ENCODE measurements at places on chromosomes 13 and 19. TPM values are rescaled to one million over a fixed set of nuclear protein-coding genes. Genes with fewer than 3 reads are reported as not detected.

- H3K4me1 ChIP-seq = peaks cover 10% of the 10 kb centered on the region
Observed at GRCh38 chr13:57311009-57311586, 144.1 kb downstream of the PRR20E start.

DNA sequence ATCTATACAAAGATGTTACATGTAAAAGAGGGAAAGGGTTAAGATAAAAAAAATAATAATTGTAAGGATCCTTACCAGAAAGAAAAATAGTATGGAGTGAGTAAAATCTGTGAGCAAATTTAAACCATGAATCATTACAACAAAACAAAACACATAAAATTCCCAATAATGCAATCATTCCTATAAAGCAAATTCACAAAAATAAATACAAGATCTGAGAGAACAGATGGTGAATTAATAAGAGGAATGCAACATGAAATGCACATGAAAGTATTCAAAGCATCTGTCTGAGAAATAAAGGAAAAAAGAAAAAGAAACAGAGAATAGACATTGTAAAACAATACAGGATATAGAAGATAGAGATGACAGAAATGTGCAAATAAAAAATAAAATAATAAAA lies 681.5 kb upstream of the KLHL1 start:
- no peak overlapping the region for H3K4me3 ChIP-seq
- no peaks in the 10 kb centered on the region for H3K4me1 ChIP-seq
- no peaks in the 10 kb centered on the region for H3K27me3 ChIP-seq
- no peak for DNase-seq

DNA sequence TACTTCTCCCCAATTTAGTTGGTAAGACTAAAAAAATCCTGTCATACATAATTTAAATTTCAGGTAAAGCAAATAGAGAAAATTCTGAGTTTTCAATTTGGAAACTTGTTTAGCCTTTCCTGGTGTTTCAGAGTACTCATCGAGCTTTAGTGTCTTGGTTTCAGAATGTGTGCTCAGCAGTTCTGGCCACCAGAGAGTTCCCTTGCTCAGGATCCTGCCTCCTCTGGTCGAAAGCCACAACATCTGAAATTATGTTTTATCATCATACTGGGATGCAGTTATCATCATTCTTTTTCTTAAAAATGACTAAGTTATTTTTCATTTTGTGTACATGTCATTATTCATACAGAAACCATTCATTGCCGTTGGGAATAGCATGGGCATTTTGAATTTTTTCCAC lies 263.2 kb upstream of the SPRY2 start:
- H3K4me3 ChIP-seq = no peak overlapping the region
- no peaks in the 10 kb centered on the region for H3K36me3 ChIP-seq
- peaks cover 12% of the 10 kb centered on the region for H3K4me1 ChIP-seq
- H3K27me3 ChIP-seq = no peaks in the 10 kb centered on the region

DNA sequence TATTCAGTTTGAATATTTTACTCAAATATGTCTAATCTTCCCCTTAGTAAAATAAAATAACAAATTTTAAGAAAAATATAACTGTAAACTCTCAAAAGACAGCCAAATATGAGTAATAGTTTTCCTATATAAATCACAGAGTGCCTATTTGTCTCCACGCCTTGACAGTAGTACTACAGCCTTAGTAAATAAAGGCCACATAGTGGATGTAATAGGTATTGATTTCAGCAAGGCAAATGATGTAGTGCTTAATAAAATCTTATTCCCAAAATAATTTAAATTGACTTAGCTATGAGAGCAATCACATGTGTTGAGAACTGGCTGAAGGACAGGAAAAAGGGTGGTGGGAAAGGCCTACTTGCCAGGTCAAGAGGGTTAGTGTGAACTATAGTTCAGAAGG lies 747.2 kb downstream of the OLFM4 start:
- no peak overlapping the region for H3K27ac ChIP-seq
- DNase-seq = peak; percentile 23
- H3K36me3 ChIP-seq = no peaks in the 10 kb centered on the region

The LGI4 gene
- total RNA-seq = 3.6 TPM

DNA sequence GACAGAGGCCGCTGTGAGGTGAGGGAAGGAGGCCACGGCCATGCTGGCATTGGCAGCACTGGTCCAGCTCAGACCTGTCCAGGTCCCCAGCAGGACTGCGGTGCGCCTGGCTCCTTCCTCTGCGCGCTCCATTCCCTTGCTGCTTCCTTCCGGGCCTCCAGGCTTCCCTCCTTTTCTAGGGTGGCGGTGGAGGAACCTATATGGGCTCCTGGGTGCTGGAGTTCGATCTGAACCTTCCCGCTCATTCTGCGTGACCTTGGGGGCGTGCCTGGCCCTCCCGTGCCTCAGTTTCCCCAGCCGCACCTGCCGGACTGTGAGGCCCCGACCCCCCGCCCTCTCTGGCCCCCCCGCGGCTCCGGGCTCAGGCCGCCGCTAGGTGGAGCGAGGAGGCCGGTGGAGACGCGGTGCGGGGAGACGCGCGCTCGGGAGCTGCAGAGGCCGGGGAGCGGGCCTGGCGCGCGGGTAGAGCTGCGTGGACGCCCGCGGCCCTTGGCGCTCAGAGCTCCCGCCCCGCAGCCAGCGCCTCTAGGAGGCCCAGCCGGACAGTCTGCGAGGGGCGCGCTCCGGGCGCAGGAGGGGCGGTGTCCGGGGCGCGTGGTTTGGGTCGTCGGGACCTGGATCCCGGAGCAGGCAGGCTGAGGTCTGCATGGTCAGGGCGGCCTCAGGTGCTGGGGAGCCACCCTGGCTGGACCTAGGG lies 29.9 kb downstream of the EFNA2 start:
- no peaks in the 10 kb centered on the region for H3K4me1 ChIP-seq
- peak overlapping the region; percentile 49 for H3K4me3 ChIP-seq
- no peaks in the 10 kb centered on the region for H3K36me3 ChIP-seq

DNA sequence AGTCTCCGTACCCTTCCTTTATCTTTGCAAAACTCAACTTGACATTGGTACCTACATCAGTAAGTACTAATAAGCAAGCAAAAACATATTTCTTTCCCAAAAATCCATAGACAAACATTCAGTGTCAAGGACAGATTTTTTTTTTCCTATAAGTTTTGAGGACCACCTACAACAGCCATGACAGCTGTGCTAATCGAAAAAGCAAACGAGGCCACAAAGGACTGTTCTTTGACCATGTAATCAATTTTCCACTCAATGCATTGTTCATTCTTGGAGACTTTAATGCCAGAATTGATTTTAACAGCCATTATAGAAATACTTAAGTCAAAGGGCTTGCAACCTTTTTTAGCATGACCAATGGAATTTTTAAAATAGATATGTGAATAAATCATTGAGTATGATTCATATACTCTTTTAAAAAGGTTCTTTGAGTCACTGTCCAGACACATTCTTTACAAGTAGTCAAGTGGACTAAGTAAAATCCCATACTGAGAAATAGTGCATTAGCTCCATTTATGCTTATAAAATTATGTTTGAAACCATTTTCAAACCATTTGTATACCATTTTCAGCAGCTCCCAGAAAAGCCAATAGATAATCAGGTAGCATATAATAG lies 323.9 kb downstream of the MZT1 start:
- DNase-seq = no peak
- H3K36me3 ChIP-seq = no peaks in the 10 kb centered on the region
- H3K4me1 ChIP-seq = 0 out of 2 replicates have a peak, but pooled peaks cover 4% of the 10 kb centered on the region
- H3K27me3 ChIP-seq = no peaks in the 10 kb centered on the region
- H3K27ac ChIP-seq = no peak overlapping the region

Data from GM23338 (cell line).